ENCODE measurements at places on chromosomes 13 and 19.

- no peak for DNase-seq
Measured at GRCh38 chr13:99610702-99611289, 109.5 kb downstream of the TM9SF2 start.

- DNase-seq, result no peak
Measured at GRCh38 chr13:59330764-59331163, 833.0 kb downstream of the DIAPH3 start.

DNA sequence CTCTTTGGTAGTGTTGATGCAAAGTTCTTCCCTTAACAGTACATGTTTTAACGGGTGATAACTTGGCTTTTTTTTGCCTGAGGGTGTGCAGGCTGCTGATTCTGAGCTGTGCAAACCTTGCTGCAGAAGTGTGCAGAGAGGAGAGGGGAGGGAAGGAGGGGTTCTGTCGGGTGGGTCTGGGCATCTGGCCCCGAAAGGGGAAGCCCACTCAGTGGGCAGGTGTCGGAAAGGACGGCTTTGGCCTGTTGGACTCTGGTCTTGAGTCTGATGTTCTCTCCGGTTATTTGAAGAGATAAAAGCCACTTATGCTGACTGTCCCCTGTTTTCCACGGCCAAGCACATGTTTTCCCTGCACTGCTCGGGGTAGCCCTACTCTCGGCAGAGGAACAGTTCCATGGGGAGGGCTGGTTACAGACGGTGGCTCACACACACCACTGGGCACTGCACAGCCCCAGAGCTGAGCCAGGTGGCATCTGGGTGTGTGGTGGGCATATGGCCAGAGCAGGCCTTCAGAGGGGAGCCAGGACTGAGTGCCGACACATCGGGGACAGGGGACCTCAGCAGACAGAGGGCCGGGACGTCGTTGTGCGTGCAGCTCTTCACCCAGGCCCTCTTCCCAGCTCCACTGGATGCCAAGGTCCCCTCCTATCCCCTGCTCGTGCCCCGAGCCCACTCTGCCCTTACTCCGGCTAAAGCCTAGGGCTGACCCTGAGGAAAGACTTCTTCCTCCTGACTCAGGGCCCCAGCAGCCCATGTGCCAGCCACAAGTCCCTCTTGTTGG is 93.2 kb downstream of the TEX29 start:
- no peak for DNase-seq

DNA sequence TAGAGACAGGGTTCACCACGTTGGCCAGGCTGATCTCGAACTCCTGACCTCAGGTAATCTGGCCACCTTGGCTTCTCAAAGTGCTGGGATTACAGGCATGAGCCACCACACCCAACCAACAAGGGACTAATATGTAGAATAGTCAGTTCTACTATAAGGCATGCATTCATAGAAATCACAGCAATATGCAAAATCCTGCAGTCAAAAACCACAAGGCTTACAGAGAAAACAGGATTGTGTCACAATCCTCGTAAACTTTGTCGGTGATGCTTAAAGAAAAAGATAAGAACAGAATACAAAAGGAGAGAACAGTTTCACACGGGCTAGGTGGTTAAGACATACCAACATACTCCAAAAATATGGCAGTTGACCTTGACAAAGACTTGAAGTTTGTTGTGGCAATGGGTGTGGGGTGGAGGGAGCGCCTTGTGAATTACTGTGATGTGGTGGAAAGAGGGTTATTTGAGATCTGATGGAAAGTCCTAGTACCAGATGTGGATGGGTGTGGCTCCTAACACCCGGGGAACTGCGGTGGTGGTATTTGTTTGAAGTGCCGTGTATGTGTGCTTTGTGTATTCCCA is 12.4 kb downstream of the NOSIP start:
- no peak for DNase-seq

- no peak for DNase-seq
Measured at GRCh38 chr13:50104493-50104892, 89.2 kb downstream of the KCNRG start.

- no peak for DNase-seq
Measured at GRCh38 chr19:12155324-12155860, 1.1 kb downstream of the ZNF625 start.

DNA sequence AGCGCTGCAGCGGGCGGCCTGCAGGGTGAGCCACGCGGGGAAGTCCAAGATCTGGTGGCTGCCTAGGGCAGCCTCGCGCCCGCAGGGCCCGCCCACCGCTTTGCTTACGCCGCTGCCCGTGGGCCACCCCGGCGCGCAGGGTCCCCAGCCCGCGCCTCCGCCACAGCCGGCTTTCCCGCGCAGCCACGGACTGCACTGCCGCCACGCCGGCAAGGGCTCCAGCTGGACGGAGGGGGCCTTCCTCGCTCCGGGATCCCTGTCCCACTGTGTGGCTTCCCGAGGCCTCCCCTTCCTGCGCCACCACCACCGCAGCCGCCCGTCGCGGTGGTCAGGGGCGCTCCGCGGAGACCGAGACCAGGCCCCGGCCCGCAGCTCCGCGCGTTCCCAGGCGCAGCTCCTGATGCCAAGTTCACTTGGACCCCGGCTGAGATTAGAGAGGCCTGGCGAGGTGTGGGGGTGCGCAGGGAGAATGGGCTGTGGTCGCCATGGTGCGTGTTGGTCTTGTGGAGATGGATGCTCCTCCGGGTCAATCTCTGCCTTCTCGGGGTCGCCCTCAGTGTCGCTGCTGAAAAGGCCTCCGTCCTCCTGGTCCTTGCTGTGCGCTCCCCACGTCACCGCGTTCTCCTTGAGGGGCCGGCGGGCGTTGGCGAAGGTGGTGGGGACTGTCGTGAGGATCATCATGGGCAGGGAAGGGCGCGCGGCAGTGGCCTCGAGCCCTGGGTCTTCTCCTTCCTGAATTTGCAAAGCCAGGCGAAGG is 17.9 kb upstream of the RNF17 start:
- no peak for DNase-seq

Data from HuH-7.5 (cell line).